ENCODE measurements at places on chromosomes 12 and 14. TPM values are rescaled to one million over a fixed set of nuclear protein-coding genes. Genes with fewer than 3 reads are reported as not detected.

KLRC4 gene
- not detected for total RNA-seq

CEP170B gene
- total RNA-seq = 21.3 TPM

SRRM4 gene
- total RNA-seq = not detected

DAO gene
- total RNA-seq = not detected

INHBC gene
- 0.13 TPM for total RNA-seq

SERPINA12 gene
- total RNA-seq = not detected

NKX2-1 gene
- total RNA-seq = not detected

SLC10A1 gene
- total RNA-seq = not detected

P2RX2 gene
- not detected for total RNA-seq

Measured in HT1080 (cell line).